T-helper 9 cell (primary cell): ENCODE measurements at places on chromosomes 1 and 21.

- DNase-seq = no peak
These were observed 125.1 kb downstream of the BARHL2 start for GRCh38 chr1:90591970-90592356.

- no peak for DNase-seq
These were observed 96.8 kb upstream of the ADGRL2 start for GRCh38 chr1:81703756-81704463.

GRCh38 chr1:68198752-68199151 lies 33.6 kb downstream of the WLS start:
- no peak for DNase-seq

DNA sequence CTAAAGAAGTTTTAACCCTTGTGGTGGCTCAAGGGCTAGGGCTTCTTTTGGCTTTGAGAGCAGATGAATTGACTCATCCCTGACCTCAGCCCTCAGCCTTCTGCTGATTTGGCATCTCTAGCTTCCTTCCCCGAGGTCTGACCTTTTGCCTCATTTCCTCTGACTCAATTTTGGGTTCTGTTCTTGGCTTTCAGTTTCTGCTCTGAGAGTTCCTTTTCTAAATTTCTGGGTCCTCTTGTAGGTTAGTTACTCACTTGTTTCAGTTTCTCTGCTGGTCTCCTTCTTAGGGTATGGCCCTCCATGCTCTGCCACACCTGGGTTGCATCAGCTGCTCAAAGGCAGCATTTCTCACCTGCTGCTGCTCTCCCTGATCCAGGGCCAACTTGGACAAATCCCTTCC lies 19.4 kb downstream of the PDE4B start:
- no peak for DNase-seq

GRCh38 chr1:26158908-26159742 lies at the start of gene FAM110D:
Gene FAM110D, plus strand, starts transcription at chr1:26159079. Its CDS starts 2,213 bp downstream, at chr1:26161292.
- no peak for DNase-seq

- DNase-seq = no peak
These were observed 80.8 kb downstream of the ACBD6 start for GRCh38 chr1:180421614-180422013.
